Caco-2 (cell line): ENCODE measurements at places on chromosomes 12 and 14. TPM values are rescaled to one million over a fixed set of nuclear protein-coding genes. Genes with fewer than 3 reads are reported as not detected.

The DPPA3 gene
- 31.8 and 40.0 TPM in 2 replicates for total RNA-seq

DNA sequence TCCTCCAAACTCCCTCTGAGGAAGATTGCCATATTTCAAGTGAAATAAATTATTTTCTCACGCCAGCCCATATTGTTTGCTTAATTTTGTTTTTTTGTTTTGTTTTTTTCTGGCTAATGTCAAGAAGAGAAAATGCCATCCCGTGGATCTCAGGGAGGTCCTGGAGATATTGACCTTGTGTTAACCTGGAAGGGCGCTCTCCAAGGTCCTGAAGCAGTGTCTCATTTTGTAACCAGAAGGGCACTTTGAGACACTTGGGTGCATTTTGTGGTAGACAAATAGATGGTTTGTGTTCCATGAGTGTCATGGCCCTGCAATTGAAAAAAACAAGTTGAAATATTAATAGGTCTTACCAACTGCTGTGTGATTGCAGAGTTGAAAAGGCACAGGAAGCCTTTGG, 268.9 kb downstream of the SUDS3 start:
- H3K27me3 ChIP-seq, result no peaks in the 10 kb centered on the region
- H3K36me3 ChIP-seq, result no peaks in the 10 kb centered on the region
- H3K27ac ChIP-seq, result no peak overlapping the region
- DNase-seq, result peak; percentile 58
- H3K4me3 ChIP-seq, result no peak overlapping the region
- H3K4me1 ChIP-seq, result no peaks in the 10 kb centered on the region

The DIO2 gene
- 3.4 and 4.9 TPM in 2 replicates for total RNA-seq

DNA sequence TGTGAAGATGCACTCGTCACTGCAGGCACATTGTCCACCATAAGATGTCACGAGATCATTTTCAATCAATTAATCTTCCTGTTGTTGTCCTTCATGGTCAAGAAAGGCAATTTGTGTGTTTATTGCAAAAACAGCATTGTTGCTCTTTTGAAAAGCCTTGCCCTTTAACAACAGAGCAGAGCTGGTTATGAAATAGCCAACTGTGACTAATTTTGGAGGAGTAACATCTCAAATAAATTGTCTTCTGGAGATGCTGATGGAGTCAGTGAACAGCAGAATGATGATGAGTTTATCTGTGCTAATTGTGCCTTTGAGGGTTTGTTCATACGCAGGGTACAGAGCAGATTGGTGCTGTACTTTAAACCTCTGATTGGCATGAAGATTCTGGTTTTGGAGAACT, 88.3 kb upstream of the E2F7 start:
- DNase-seq, result no peak
- no peak overlapping the region for H3K27ac ChIP-seq
- H3K4me1 ChIP-seq, result no peaks in the 10 kb centered on the region
- H3K27me3 ChIP-seq, result no peaks in the 10 kb centered on the region
- H3K4me3 ChIP-seq, result no peak overlapping the region
- H3K36me3 ChIP-seq, result no peaks in the 10 kb centered on the region

The GPR65 gene
- total RNA-seq, result not detected in 2 replicates

GRCh38 chr12:24960222-24960855, 11.4 kb upstream of the BCAT1 start:
- H3K36me3 ChIP-seq, result no peaks in the 10 kb centered on the region
- DNase-seq, result peak; percentile 56
- no peak overlapping the region for H3K27ac ChIP-seq
- no peaks in the 10 kb centered on the region for H3K27me3 ChIP-seq
- H3K4me3 ChIP-seq, result no peak overlapping the region
- peaks cover 16% of the 10 kb centered on the region; the same call in 1 of the 2 replicates for H3K4me1 ChIP-seq

GRCh38 chr14:101788016-101788635, 26.6 kb downstream of the PPP2R5C start:
- no peaks in the 10 kb centered on the region for H3K27me3 ChIP-seq
- no peaks in the 10 kb centered on the region for H3K4me1 ChIP-seq
- DNase-seq, result no peak
- H3K4me3 ChIP-seq, result no peak overlapping the region
- no peaks in the 10 kb centered on the region for H3K36me3 ChIP-seq

DNA sequence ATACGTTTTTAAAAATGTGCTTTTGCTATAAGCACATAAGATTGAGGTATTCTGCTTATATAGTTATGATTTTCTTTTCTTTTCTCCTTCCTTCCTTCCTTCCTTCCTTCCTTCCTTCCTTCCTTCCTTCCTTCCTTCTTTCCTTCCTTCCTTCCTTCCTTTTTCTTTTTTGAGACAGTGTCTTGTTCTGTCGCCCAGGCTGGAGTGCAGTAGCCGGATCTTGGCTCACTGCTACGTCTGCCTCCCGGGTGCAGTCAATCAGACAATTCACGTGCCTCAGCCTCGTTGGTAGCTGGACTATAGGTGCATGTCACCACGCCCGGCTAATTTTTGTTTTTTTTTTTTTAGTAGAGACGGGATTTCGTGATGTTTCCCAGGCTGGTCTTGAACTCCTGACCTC, 5.8 kb downstream of the CFAP54 start:
- no peak overlapping the region for H3K4me3 ChIP-seq
- H3K4me1 ChIP-seq, result 0 out of 2 replicates have a peak, but pooled peaks cover 3% of the 10 kb centered on the region
- no peaks in the 10 kb centered on the region for H3K27me3 ChIP-seq
- H3K27ac ChIP-seq, result no peak overlapping the region
- DNase-seq, result no peak
- H3K36me3 ChIP-seq, result no peaks in the 10 kb centered on the region

The AJUBA gene
- 184 and 211 TPM in 2 replicates for total RNA-seq

The KDM5A gene
- total RNA-seq, result 72.7 and 89.6 TPM in 2 replicates

The HOXC10 gene
- 4.0 and 4.5 TPM in 2 replicates for total RNA-seq

DNA sequence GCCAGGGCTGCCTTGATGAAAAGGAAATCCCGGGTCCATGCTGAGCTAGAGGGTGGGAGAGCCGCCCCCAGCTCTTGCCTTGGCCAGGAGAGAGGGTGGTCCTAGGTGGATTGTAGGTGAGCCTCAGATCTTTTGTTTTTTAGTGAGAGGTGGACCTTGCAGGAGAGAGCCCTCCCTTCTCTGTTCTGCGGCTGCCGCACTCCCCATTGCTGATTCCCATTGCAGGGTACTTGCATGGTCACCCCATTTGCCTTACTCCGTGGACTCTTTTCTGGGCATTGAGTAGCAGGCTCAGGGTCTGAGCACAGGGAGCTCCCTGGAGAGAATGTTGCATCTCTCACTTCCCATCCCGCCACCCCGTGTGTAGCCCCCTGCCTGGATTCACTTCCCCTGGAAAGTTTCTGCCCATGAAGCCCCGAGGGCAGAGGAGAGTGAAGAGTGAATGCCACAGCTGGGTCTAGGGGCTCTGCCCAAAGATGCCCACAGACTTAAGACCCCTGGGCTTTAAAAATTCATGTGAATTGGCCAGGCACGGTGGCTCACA, 10.2 kb downstream of the VASH1 start:
- no peak for DNase-seq
- no peaks in the 10 kb centered on the region for H3K4me1 ChIP-seq
- no peak overlapping the region for H3K27ac ChIP-seq
- no peaks in the 10 kb centered on the region for H3K36me3 ChIP-seq
- no peak overlapping the region for H3K4me3 ChIP-seq

DNA sequence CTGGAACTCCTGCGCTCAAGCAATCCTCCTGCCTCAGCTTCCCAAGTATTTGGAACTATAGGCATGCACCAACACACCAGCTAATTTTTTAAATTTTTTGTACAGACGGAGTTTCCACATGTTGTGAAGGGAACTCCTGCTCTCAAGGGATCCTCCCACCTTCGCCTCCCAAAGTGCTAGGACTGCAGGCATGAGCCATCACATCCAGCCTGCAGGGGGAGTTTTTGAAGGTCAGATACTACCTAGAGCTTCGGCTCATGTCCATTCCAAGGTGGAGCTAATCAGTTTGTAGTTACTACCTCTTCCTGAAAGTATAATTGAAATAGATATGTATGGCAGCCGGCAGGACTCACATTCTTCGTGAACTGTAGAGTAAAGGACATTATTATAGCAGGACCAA, 3.7 kb upstream of the TAS2R19 start:
- H3K36me3 ChIP-seq, result peaks cover 3% of the 10 kb centered on the region
- H3K4me1 ChIP-seq, result no peaks in the 10 kb centered on the region
- no peak overlapping the region for H3K4me3 ChIP-seq
- H3K27ac ChIP-seq, result no peak overlapping the region

- no peaks in the 10 kb centered on the region for H3K27me3 ChIP-seq
- H3K27ac ChIP-seq, result no peak overlapping the region
- H3K4me1 ChIP-seq, result no peaks in the 10 kb centered on the region
- DNase-seq, result no peak
- H3K4me3 ChIP-seq, result no peak overlapping the region
These were observed 13.1 kb downstream of the TCTN2 start for GRCh38 chr12:123683964-123684363.

The RALGAPA1 gene
- 28.9 and 29.2 TPM in 2 replicates for total RNA-seq

GRCh38 chr12:26077915-26078702, 46.7 kb downstream of the BHLHE41 start:
- no peak overlapping the region for H3K27ac ChIP-seq
- H3K4me1 ChIP-seq, result 0 out of 2 replicates have a peak, but pooled peaks cover 6% of the 10 kb centered on the region
- no peak for DNase-seq
- no peaks in the 10 kb centered on the region; the same call in 1 of the 2 replicates for H3K36me3 ChIP-seq

- H3K27me3 ChIP-seq, result no peaks in the 10 kb centered on the region
- H3K4me1 ChIP-seq, result peaks cover 31% of the 10 kb centered on the region
- H3K27ac ChIP-seq, result no peak overlapping the region
- DNase-seq, result no peak
These were observed 8.1 kb downstream of the APPL2 start for GRCh38 chr12:105227879-105228278.

GRCh38 chr12:125346362-125346761, 281.1 kb downstream of the AACS start:
- H3K27ac ChIP-seq, result no peak overlapping the region
- H3K36me3 ChIP-seq, result no peaks in the 10 kb centered on the region
- no peaks in the 10 kb centered on the region for H3K4me1 ChIP-seq
- H3K4me3 ChIP-seq, result no peak overlapping the region
- DNase-seq, result no peak
- H3K27me3 ChIP-seq, result no peaks in the 10 kb centered on the region

DNA sequence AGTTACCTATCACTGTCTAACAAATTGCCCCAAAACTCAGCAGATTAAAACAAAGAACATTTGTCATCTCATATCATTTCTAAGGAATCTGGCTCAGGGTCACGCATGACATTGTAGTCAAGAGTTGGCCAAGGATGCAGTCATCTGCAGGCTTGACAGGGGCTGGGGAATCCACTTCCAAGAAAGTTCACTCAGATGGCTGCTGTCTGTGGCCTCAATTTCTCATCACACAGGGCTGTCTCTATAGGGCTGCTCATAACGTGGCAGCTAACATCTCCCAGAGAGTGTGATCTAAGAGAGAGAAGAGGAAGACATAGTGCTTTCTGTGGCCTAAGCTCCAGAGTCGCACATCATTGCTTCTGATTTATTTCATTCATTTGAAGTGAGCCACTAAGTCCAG, 17.0 kb upstream of the IL22 start:
- no peaks in the 10 kb centered on the region for H3K27me3 ChIP-seq
- H3K27ac ChIP-seq, result no peak overlapping the region
- no peaks in the 10 kb centered on the region for H3K36me3 ChIP-seq

GRCh38 chr14:32077081-32078022, at the start of gene ARHGAP5:
ARHGAP5 (plus strand) TSS chr14:32077304; CDS start chr14:32090670, 13,366 bp downstream.
- DNase-seq, result no peak
- H3K4me3 ChIP-seq, result peak within 1 kb of the TSS; percentile 72
- no peaks in the 10 kb centered on the region for H3K27me3 ChIP-seq
- H3K4me1 ChIP-seq, result peaks cover 42% of the 10 kb centered on the region
- no peaks in the 10 kb centered on the region for H3K36me3 ChIP-seq
- peak within 1 kb of the TSS; percentile 77 for H3K27ac ChIP-seq

DNA sequence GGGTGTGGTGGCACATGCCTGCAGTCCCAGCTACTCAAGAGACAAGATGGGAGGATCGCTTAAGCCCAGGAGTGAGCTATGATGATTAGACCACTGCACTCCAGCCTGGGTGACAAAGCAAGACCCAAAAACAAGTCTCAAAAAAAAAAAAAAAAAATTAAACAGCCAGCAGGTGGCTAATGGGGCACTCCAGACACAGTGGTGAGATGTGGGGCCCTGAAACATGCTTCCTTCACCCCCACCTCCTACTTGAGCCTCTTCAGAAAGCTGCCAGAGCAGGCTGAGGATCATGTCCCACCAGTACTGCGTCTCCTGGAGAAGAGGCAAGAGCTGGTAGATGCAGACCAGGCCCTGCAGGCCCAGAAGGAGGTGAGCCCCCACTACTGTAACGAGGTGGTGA, 2.1 kb downstream of the CFAP73 start:
- no peak overlapping the region for H3K27ac ChIP-seq
- peaks cover 3% of the 10 kb centered on the region; the same call in 1 of the 2 replicates for H3K27me3 ChIP-seq
- DNase-seq, result no peak
- H3K36me3 ChIP-seq, result no peaks in the 10 kb centered on the region
- H3K4me3 ChIP-seq, result no peak overlapping the region
- peaks cover 13% of the 10 kb centered on the region for H3K4me1 ChIP-seq

The TSPAN8 gene
- total RNA-seq, result 86.4 and 99.9 TPM in 2 replicates

The ALG10 gene
- total RNA-seq, result 14.7 and 18.8 TPM in 2 replicates

The SERPINA6 gene
- total RNA-seq, result 0.32 and 0.56 TPM in 2 replicates

DNA sequence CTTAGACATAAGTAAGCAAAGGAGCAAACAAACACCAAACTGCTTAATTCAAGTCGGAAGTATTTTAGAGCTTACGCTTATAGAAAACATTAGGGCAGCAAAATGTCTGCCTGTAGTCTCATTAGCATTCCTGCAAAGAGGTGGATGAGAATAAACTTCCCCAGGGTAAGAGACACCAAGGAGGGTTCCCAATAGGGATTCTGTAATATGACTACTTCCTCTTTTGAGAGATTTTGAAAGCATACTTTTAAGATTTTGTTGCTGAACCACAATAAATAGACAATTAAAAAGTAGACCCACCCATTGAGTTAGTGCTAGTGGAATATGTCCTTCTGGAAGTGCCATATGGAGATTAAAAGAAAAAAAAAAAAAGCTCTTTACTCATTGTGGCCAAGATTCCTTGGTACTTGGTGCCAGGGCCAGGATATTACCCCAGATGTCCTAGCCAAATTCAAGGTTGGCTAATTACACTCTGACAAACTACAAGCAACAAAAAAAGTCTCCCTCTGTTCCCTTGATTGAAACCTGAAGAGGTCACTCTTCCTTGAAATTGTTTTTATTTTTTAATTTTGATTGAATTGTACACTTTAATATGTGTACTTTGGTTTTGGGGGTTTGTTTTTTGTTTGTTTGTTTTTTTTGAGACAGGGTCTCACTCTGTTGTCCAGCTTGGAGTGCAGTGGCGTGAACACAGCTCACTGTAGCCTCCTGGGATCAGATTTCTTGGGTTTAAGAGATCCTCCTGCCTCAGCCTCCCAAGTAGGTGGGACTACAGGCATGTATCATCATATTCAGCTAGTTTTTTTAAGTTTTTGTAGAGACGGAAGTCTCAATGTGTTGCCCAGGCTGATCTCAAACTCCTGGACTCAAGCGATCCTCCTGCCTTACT, 8.7 kb downstream of the CLIP1 start:
- H3K27me3 ChIP-seq, result no peaks in the 10 kb centered on the region
- H3K4me3 ChIP-seq, result no peak overlapping the region
- no peak for DNase-seq
- no peaks in the 10 kb centered on the region for H3K36me3 ChIP-seq
- H3K27ac ChIP-seq, result no peak overlapping the region
- H3K4me1 ChIP-seq, result peaks cover 10% of the 10 kb centered on the region; the same call in 1 of the 2 replicates
